ENCODE measurements at places on chromosomes 5 and 9. TPM values are rescaled to one million over a fixed set of nuclear protein-coding genes. Genes with fewer than 3 reads are reported as not detected.

DNA sequence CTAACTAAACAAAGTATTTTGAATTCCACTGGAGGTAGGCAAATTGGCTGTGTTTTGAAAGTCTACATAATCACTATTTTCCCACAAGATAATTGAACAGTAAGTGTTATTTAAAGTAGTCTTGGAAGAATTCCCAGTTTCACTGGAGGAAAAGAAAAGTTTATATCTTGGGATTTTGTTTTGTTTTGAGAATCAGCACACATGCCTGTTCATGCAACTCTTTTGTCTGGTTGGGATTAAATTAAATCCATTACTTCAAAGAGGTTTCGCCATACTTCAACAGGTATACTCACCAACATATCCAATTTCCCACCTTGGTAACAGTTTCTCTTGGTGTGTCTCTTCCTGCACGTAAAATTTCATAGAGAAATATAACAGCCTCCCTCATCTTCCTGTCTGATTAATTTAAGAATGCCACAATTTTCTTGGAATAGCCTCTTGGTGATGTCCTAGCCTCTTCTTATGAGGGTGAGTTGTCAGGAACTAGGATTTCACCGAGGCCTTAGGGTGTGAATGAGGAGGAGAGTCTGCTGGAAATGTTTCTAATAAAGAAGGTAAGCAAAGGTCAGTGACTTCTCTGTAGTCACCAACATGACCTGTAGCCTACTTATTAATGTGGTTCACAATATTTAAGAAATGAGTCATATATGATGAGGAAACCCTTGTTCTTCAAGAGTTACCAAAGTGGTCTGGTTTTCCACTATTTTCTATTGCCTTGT lies 48.1 kb downstream of the ITGA2 start:
- DNase-seq, result no peak

DNA sequence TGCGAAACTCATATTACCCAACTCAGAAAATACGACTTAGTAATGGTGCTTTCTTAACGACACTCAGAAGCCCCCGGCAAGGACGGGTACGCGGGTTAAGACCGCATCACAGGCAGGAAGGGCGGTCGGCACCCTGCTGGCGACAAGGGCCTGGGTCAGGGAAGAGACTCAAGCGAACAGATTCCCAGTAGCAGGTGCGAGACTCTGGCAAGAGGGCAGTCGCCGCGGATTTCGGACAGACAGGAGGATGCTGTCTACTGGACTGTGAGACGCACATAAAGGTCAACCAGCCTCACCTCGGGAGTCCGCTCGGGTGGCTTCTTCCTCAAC lies 398 bp downstream of the RAPGEF6 start:
- DNase-seq, result peak; percentile 52

DNA sequence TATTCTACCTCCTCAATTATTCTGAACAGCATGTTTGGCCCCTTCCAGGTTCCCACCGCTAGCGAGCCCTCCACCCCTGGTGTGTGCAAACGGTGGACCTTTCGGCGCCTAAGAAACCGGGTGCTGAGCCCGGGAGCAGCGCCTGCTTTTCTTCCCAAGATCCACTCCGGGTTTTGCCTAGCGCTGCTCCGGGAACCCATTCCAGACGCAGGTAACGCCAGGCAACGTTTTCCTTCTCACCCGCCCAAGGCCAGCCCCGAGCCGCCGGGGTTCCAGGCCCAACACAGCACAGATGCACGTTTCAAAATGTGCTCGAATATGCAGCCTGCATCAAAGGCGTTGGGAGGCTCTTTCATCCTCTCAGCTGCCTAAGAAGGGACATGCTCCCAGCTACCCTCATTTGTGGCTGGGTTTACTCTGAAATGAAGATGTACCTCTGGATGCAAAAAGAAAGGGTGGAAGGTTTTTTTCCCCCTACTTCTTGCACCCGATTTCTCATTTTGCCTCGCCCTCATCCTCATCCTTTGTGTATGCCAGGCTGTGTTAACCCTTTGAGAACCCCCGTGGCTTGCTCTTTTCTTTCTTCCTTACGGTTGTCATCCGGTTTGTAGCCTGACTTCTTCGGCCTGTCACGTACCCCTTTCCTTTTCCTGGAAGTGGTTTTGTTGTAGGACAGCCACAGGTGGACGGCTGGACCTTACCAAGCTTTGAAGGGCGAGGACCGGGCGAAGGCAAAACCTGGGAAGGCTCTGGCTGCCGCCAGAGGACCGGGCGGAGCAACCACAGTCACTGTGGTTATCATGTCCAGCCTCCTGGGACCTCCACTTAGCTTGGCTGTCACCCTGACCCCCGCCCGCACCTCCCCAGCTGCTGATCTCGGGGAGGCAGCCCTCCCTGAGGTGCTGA lies 226.9 kb downstream of the SMARCA2 start:
- peak; percentile 93 for DNase-seq

- DNase-seq, result no peak
These were observed 37.3 kb upstream of the KLF9 start for GRCh38 chr9:70451765-70452164.

DNA sequence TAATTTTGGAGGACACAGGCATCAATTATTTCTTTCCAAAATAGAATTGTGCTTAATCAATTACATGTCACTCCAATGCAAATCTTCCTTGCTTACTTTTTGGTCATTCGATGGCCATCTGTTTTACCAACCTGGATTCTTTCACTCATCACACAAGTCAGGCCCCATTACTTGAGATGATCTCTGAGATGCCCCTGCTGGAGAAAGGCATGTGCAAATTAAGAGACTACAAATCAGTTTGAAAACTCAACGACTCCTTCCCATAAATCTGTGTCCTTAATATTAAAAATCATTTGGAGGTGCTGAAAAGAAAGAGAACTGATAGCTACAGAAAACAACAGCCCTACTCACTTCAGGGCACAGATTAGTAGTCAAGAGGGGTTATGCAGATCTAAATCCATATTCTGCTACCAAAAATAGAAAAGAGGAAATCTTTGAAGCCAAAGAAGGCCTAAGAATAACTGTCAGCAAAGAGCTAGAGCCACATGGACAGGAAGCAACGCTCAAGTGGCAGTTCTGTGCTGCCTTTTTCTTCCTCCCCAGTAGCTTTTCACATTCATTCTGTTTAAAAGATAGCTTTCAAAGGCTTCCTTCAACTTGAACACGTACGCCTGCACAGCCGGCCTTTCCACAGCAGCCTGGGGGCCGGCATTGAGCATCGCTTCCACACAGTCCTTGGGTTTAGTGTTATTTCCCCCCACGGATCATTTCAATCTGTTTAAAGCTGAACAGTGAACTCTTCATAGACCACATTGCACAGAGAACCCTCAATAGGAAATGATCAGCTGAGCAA lies 79.3 kb upstream of the MAP3K1 start:
- peak; percentile 71 for DNase-seq

- peak; percentile 48 for DNase-seq
These were observed 80.1 kb downstream of the ESM1 start for GRCh38 chr5:54905246-54905795.

GRCh38 chr9:83034026-83034425 lies 28.9 kb downstream of the RASEF start:
- DNase-seq, result no peak

DNA sequence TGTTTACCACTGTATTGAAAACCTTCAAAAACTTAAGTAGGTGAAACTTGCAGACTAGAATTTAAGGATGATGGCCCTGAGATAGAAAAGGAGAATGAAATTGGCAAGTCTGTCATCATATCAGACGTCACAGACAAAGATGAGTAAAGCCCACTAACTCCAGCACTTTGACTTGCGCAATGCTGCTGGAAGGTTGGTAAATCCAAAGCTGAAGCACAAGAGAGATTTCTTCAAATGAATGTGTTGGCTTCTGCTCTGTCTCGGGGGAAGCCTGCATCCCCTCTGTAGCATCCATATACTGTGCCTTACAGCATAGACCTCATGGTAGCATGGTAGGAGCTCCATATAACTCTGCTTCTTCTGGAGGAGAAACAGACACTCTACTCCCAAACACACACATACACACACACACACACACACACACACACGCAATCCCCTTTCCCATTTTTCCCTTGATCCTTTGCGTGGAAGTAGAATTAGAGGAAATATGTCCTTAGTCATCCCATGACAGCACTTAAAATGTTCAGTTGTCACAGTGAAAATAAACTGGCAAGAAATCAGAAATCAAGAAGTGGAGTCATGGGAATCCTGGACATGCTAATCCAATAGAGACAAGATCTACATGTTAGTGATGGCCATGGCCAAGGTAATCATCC lies 241.5 kb downstream of the NR3C1 start:
- no peak for DNase-seq

GRCh38 chr5:168481330-168481788 lies 4.9 kb upstream of the RARS1 start:
- DNase-seq, result no peak

GRCh38 chr5:96961053-96961452 lies 25.2 kb downstream of the LNPEP start:
- no peak for DNase-seq

DNA sequence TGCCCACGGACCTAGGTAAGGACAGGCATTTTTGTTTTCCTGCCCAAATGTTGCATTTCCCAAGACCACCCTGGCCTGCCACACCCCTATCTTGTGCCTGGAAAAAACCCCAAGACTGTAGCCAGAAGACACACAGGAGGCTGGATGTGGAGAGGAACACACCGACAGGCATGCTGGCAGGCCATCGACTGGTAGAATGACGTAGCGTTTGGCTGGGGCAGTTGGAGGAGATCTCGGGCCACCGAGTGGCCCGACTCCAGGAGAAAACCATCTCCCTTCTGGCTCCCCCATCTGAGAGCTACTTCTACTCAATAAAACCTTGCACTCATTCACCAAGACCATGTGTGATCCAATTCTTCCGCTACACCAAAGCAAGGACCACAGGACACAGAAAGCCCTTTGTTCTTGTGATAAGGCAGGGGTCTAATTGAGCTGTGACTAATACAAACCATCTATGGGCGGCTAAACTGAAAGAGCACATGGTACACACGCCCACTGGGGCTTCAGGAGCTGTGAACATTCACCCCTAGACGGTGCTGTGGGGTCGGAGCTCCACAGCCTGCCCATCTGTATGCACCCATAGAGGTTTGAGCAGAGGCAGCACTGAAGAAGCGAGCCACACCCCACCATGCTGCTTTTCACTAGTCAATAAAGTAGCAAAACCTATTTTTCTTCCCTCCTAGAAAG lies 38.9 kb upstream of the N4BP3 start:
- DNase-seq, result no peak

DNA sequence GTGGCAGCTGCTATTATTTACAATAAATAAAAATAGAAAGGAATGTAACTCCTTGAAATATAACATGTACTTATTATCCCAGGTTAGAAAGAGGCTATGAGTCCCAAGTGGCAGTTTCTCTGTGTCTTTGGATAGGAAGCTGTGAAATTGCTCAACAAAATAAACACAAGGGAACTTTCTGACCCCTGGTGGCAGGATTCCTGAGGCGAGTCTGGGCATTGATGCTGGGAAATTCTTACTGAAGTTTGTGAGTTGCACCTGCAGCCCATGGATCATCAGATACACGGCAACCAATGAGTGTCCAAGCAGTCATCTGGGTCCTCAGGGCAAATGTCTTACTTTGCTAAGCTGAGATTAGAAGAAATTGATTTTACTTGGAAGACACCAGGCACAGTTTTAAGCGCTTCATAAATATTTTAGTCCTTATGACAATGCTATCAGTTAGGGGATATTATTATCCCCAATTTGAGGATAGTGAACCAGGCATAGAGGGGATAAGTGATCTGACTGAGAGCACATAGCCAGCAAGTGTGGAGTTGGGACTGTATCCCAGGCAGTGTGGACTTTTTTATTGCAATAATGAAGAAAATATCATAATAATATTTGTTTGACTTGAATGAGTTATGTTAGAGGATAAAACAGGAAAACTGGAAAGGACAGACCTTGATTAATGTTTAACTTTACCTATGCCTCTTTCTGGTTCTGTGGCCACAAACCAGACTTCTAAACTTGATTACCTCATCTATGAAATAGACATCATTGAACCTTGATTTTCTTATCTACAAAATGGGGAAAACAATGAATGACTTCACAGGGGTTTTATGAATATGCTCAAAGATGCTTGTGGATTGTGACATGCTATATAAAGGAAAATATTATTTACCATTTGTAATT lies 265.5 kb upstream of the ADAMTSL1 start:
- peak; percentile 38 for DNase-seq

DNA sequence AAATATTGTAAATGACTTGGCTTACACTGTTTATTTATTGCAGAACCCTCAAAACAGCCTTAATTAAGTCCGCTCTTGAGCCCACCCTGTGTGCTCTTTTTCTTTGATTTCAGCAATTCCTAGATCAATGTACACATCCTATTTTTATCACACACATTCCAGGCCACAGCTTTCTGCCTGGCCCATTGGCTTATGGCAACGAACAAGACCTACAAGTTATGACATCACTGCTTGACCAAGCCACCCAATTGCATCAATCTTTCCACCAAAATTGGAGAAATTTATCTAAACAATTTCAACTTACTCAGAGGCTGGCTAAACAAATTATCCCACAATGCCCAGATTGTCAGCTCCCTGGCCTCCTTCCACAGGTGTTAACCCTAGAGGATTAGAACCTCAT lies 158.4 kb downstream of the CPLANE1 start:
- no peak for DNase-seq

GRCh38 chr5:151805414-151806223 lies 33.9 kb downstream of the G3BP1 start:
- no peak for DNase-seq

GRCh38 chr9:69122082-69122548 lies 52.0 kb upstream of the TJP2 start:
- peak; percentile 73 for DNase-seq

GRCh38 chr5:121152411-121152810 lies 688.3 kb downstream of the PRR16 start:
- DNase-seq, result no peak

GRCh38 chr5:40790947-40791593 lies 7.1 kb downstream of the PRKAA1 start:
- no peak for DNase-seq

- DNase-seq, result no peak
These were observed 92.2 kb upstream of the CDH9 start for GRCh38 chr5:27130587-27130986.

- DNase-seq, result no peak
These were observed 3.1 kb upstream of the GLIS3 start for GRCh38 chr9:4303006-4303405.

Gene FRRS1L
- 2.4 TPM for polyA plus RNA-seq

Gene ZDHHC11
- 8.5 TPM for polyA plus RNA-seq

Gene PAEP
- not detected for polyA plus RNA-seq

Gene PSD2
- polyA plus RNA-seq, result 2.5 TPM

Gene FSTL4
- 0.68 TPM for polyA plus RNA-seq

Gene PTGR1
- polyA plus RNA-seq, result 273 TPM

Gene MSX2
- 0.49 TPM for polyA plus RNA-seq

Gene HEMGN
- polyA plus RNA-seq, result 2.1 TPM

Gene TLR4
- polyA plus RNA-seq, result 9.4 TPM

Gene CFAP157
- polyA plus RNA-seq, result 6.5 TPM

Gene FRMD3
- polyA plus RNA-seq, result 16.6 TPM

Gene IFNA13
- polyA plus RNA-seq, result not detected

Gene TIMD4
- 0.46 TPM for polyA plus RNA-seq

Gene MYORG
- polyA plus RNA-seq, result 10.1 TPM

Gene IFNA8
- not detected for polyA plus RNA-seq

Data from renal pelvis (tissue), 12 donors.